ENCODE measurements at places on chromosomes 13 and 19.

DNA sequence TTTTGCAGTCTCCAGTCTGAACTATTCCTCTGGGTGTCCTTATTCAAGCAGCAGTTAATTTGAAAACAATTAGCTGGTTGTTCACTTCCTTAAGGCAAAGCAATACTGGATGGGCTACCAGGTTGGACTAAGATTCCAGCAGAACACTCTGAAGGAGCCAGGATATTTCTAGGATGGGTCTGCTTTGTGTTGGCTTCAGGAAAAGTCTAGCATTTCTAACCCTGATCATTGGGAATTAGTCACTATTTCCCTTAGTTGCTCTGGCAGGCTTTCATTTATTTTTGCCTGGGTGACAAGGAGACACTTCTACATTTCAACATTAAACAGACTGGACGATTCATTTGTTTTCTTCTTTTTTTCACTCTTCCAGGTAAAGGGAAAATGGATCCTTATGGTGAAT is 228.4 kb downstream of the ENOX1 start:
- DNase-seq = no peak

- no peak for DNase-seq
Measured at GRCh38 chr19:36222503-36222902, 7.6 kb downstream of the ZNF146 start.

DNA sequence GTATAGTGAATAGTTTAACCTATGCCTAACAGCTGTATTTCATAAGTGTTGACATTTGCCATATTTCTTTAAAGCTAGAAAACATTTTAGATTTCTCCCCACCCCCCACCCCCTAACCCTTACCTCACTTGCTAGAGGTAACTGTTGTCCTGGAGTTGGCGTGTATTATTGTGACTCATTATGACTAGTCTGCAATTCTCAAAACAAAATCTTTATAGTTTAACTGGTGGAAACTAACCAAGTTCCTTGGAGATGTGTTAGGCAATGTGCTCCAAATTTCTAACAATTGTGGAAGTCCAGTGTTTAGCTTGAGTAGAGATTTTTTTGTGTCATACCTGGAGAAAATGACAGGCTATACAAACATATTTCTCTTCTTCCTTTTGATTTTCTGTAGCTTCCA is 38.0 kb downstream of the KCTD4 start:
- DNase-seq = no peak

DNA sequence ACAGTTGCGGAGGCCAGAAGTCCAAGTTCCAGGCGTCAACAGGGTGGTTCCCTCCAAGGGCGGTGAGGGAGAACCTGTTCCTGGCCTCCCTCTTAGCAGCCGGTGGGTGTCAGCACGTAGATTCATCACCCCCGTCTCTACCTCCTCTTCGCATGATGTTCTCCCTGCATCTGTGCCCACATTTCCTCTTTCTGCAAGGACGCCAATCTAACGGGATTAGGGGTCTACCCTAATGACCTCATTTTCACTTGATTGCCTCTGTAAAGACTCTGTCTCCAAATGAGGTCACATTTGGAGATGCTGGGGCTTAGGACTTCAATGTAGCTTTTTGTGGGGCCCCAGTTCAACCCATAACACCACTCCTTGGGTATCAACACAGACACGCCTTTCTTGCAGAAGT is 38.5 kb downstream of the DPF1 start:
- DNase-seq = no peak

DNA sequence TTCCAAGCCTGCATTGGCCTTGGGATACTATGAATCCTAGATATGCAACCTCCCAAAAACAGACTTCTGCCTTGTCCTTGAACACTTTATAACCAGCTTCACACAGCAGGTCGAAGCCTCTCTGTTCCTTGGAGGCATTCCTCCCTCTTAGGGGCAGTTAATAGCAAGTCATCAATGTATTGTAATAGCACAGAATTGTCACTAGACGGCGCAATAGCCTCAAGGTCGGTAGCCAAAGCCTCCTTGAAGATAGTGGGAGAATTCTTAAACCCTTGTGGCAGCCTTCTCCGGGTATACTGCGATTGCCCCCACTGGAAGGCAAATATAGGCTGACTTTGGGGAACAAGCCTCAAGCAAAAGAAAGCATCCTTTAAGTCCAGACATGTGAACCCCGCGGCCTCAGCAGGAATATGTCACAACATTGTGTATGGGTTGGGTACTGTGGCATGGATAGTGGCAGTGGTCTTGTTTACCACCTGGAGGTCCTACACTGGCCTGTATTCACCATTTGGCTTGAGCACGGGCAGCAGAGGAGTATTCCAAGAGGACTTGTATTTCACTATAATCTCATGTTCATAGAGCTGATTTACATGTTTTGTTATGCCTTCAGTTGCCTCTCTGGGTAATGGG is 61.1 kb downstream of the ZNF431 start:
- no peak for DNase-seq

DNA sequence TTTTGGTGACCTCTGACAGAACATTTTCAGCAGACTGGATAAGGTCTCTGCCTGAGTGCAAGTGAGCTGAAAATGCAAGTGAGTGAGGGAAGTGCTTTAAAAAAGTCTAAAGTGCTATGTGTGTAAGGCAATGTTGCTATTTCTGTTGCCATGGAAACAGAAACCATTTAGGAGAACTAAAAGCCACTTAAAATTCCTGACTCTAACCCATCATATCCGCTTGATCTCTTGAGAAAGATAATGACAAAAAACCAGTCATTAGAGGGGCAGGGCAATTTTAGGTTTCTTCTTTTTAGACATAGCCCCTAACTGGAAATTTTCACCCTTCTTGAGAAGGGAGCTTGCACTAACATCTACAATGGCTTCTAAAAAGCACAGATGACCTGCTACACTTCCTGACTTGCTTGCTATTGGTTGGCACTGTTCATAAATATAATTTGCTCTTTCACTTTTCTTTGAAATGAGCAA is at the start of gene CYSLTR2:
Gene CYSLTR2, plus strand, starts transcription at position 458 of the 468 bp plus-strand sequence. CDS start 52,889 bp downstream, outside the sequence.
- no peak for DNase-seq

DNA sequence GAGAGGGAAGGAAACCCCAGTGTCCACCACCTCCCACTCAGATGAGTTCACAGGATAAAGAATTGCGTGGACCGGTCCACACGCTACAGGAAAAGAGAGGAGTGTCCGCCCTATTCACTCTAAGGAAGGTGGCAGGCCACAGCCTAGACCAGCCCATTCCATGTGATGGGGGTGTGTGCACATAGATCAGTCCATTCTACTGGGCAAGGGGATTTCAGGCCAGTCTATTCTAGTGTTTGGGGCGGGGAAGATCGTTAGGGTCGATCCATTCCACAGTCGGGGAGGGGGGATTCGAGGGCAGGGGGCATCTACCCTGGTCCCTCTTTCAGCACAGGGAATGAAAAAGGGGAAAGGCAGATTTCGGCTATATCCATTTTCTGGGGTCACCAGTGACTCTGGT is 7.8 kb downstream of the FIZ1 start:
- DNase-seq = no peak

- DNase-seq = no peak
Measured at GRCh38 chr13:73531014-73531413, 472.2 kb downstream of the KLF5 start.

DNA sequence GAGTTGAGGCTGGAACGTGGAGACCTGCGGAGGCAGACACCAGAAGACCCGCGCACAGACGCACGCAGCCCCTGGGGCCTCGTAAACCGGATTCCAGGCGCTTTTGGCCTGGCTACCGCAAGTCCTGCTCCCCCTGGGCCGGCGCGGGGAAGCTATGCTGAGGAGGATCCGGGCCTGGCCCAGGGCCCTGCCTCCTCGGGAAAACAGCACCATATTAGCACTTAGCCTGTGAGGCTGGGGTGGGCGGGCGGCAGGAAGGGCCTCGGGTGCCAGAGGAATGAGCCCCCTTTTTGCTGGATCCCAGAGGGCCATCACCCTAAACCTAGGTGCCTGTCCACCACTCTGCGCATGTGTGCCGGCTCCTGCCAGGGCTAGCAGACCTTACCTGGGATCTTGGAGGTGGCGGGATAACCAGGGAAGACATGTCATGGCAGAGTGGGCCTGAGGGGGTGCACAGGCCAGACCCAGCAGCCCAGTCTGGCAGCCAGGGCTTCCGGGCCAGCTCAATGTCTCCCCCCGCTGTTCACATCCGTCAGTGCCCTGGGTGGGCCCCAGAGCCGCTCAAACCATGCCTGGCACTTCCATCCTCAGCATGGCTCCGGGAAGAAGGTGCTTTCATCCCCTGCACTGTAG is 7.3 kb downstream of the ELOF1 start:
- no peak for DNase-seq

- no peak for DNase-seq
Measured at GRCh38 chr13:95150555-95150954, 150.7 kb downstream of the ABCC4 start.

- DNase-seq = no peak
Measured at GRCh38 chr19:40717880-40718773, 1.2 kb downstream of the ITPKC start.

DNA sequence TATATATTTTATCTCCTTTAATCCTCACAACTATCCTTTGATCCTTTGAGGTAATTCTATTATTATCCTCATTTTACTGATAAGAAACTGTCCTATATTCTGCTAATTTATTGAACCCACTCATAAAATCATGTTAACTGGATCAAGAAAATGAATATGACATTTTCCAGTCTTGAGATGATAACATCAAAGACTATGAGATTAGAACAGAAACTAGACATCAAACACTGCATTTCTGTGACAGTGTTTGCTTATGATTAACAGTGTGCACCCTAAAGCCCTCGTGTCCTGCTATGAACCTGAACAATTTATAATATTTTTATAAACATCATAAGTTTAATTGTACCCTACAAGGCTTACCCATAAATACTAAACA is 96.3 kb downstream of the TBC1D4 start:
- DNase-seq = no peak

DNA sequence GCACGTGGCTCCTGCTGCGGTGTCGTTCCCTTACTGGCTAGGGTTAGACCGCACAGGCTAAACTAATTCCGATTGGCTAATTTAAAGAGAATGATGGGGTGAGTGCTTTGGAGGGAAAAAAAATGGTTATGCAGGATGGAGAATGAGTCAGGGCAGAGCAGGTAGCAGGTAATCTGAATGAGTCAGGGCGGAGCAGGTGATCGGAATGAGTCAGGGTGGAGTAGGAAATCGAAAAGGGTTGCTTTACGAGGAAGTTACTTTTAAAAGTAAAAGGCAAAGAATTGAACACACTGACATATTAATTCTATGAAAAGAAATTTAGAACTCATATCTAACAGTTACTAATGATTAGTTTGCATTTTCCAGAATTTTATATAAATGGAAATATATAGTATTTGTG is 335.5 kb downstream of the FOXO1 start:
- no peak for DNase-seq

DNA sequence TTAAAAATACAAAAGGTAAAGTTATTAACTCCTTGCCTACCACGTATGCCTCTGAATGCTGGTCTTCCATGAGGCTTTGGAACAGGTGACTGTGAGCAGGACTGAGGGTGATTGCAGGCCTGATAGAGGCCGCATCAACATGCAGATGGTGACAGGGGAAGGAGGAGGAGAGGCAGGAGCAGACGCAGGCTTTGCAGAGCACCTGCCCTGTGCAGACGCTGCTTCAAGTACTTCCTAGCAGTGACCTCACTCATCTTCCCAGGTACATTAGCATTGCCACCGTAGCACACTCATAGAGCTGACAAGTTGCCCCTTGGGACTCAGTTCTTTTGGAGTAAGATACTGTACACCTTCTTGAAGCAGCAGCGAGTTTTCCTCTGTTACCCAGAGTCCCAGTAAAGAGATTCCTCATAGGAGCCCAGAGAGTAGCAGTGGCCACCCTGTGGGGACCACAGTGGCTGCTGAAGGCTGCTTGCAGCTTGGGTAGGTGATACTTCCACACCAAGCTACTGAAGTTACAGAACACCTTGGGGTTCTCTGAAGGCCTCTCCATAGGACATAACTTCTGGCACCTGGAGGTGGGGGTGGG is 56.0 kb downstream of the ZNF536 start:
- DNase-seq = no peak

GRCh38 chr19:13717194-13717643 is 47.1 kb upstream of the MRI1 start:
- DNase-seq = no peak

DNA sequence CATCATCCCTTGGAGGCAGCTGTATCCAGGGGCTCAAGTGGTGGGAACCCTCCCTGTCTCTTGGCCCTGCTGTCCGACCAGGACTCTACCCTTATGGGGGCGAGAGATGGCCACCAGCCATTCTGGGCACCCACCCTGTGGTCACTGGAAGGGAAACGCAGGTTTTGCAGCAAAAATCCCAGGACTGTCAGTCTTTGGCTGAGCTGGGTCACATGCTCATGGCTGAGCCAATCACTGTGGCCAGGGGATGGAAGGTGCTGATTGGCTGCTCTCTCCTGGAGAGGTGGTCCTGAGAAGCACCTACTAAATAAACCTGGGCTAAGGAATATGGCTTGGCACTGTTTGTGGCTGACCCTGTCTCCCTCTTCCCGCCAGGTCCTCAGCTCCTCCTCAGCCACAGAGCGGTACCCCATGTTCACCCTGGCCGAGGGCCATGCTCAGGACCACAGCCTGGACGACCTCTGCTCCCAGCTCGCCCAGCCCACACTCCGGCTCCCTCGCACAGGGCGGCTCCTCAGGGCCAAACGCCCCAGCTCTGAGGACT is 8.9 kb downstream of the ATG4D start:
- DNase-seq = no peak

GRCh38 chr13:108182652-108183051 is 32.7 kb downstream of the LIG4 start:
- no peak for DNase-seq

- no peak for DNase-seq
Measured at GRCh38 chr13:68056816-68057710, 826.9 kb upstream of the PCDH9 start.

DNA sequence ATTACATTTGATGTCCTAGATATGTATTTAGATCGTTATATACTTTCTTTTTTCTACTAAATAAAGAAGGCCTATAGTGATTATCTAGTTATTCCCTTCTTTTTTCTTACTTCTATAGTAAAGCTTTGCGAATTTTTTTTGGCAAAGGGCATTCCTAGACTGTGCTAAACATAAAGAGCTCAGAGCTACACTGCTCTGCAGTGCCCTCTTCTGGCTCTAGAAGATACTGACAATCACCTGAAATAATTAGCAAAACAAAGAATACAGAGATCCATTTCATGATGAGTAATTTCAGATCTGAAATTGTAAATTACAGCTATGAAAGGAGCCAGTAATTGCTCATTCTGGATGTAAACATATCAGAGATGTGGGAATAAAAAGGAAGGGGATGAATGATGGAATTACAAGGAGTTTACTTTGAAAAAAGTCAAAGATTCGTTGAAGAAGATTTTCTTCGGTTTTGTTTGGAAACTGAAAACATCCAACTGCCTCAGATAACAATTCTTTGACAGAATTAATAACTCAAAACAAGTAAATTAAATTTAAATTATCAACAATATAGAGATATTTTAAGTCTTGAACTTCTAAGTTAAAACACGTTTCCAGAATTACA is 288.5 kb downstream of the NALCN start:
- no peak for DNase-seq

- DNase-seq = no peak
Measured at GRCh38 chr13:25380082-25380481, 8.3 kb downstream of the ATP8A2 start.
